Epithelial cell of esophagus (primary cell): ENCODE measurements at places on chromosomes 5 and 9.

DNA sequence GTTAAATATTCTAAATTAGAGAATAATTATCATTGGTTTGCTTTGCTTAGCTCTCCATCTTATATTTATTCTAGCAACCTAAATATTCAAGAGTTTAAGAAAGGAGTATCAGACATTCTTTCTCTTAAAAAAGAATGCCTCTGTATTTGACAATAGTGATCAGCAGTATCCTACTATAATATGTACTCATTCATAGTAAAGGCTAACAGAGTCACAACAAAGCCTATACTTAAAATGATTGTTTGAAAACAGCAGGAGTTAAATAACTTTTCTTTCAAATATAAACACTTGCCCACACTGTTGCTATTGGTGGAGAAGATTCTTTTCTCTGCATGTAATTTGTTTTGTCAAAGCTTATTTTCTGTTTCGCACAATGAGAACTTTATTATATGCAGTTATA is 178.4 kb downstream of the PTPRD start:
- DNase-seq = no peak

DNA sequence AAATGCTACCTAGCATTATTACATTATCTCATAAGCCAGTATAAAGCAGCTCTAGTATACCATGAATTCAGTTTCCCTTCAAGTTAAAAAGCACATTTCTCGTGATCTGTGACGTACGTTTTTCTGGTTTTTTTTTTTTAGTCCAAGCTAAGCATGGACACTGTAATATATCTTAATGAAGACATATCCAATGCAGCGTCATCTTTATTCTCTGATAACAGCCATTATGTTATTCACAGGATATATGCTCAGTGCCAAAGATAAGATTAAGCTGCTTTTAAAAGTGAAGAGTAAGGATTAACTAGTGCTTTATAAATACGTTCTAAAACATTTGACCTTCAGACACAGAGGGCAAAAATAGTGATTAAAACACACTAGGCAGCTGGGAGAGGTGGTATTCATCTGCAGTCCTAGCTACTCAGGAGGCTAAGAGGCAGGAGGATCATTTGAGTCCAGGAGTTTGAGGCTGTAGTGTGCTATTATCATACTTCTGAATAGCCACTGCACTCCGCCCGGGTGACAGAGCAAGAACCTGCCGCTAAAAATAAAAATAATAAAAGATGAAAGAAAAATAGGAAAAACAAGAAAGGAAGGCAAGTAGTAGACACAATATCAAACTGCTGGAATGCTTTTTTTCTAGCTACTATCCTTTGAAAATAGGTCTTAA is 7.7 kb downstream of the CSNK1A1 start:
- DNase-seq = no peak

- no peak for DNase-seq
These were observed 32.2 kb downstream of the NDUFS6 start for GRCh38 chr5:1833264-1834021.

- peak; percentile 88 for DNase-seq
These were observed 88.0 kb upstream of the ELL2 start for GRCh38 chr5:96049398-96050272.

GRCh38 chr9:137114613-137115393 is at the start of gene DPP7:
TSS of gene DPP7 (minus strand) at chr9:137114733. CDS start at chr9:137114713, 20 bp downstream.
- DNase-seq = peak; percentile 48

DNA sequence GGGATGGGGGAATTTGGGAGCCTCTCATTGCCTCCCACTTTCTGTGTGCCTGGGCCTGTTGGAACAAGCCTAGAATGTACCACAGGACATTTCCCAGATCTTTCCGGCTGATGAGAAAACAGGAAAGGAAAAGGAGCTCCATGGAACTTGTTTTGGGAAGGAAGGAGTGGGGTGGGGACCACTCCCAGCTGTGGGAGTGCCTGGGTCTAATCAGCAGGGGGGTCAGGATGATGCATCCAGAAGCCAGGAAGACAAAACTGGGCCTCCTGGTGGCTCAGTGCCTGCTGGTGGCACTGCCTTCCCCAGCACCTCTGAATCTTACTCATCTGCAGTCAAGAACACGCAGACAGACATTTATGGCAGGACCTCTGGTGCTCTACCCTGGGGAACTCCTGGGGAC is 2.8 kb downstream of the SMIM33 start:
- peak; percentile 75 for DNase-seq

- no peak for DNase-seq
These were observed 35.1 kb downstream of the SKIC3 start for GRCh38 chr5:95519681-95520080.

GRCh38 chr5:15807248-15807647 is 307.3 kb downstream of the FBXL7 start:
- DNase-seq = no peak

- no peak for DNase-seq
These were observed 55.3 kb upstream of the MACIR start for GRCh38 chr5:103203226-103203625.
